Astrocyte (in vitro differentiated cells and primary cell): ENCODE measurements at places on chromosomes 16 and 17. TPM values are rescaled to one million over a fixed set of nuclear protein-coding genes. Genes with fewer than 3 reads are reported as not detected.

Gene CMTM1
- 2.7 and 6.4 TPM in 2 replicates for total RNA-seq

Gene CDH8
- total RNA-seq = 13.2 and 17.5 TPM in 2 replicates

Gene MT4
- not detected in 2 replicates for total RNA-seq

Gene CD300A
- not detected in 2 replicates for total RNA-seq

Gene ARHGAP23
- total RNA-seq = 88.5 and 118 TPM in 2 replicates

DNA sequence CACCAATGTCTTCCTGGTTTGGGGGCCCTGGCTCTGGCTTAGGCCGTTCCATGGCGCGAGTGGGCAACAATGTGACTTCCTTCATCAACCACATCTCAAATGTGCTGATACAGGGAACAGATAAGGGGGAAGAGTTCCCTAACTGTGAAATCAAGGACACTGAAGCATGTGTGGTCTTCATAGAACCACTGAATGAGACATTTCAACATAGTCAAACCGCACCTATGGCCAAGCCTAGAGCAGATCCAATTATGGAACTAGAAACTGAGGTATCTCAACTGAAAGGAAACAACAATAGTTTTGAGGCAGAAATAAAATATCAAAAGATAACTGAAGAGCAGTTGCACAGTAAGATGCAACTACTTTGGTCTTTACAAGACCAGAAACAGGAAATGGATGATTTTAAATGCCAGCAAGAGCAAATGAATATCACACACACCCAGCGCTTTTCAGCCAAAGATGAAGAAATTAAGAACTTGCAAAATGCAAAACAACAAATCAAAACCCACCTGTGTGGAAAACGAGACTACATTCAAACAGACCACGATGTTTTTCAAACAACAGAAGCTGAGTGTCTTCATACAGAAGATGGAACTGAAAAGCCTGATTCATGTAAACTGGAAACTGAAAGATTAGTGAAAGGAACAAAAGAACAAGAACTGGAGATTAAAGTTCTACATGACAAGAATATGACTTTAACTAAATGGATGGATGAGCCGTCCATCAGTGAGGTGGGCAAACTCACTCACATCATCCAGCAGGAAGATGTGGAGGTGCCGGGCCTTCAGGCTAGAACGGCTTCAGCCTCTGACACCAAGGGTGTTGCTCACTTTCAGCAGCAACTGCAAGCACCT lies 18.1 kb upstream of the LCMT1 start:
- no peak overlapping the region for H3K4me3 ChIP-seq
- H3K27ac ChIP-seq = no peak overlapping the region
- H3K27me3 ChIP-seq = peaks cover 4% of the 10 kb centered on the region

DNA sequence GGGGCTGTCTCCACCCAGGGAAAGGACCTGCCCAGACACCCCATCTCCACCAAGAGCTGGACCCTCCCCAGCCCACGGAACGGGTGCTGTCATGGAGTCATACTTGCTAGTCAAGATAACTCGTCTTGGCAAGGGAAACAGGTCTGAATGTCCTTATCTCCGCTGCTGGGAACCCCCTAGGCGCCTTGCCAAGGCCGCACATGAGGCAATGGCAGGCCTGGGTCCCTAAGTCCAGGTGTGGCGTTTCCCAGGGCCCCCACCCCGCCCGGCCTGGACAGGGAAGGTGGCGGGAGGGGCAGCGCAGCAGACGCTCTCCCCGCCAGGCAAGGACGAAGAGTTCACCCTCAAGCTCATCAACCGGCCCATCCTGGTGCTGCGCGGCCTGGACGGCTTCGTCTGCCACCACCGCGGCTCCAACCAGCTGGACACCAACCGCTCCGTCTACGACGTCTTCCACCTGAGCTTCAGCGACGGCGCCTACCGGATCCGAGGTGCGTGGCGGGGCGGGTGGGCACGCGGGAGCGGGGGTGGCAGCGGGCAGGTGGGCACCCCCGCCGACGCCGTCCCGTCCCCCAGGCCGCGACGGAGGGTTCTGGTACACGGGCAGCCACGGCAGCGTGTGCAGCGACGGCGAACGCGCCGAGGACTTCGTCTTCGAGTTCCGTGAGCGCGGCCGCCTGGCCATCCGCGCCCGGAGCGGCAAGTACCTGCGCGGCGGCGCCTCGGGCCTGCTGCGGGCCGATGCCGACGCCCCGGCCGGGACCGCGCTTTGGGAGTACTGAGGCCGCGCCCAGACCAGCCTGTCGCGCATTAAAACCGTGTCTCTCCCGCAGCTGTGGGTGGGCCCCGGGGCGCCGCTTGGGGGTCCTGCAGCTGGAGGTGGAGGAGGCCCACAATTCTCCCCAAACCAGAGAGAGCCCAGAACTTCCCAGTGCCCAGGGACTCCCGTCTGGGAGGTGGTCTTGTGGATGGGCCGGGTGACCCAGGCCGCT lies 8.4 kb downstream of the FSCN2 start:
- H3K36me3 ChIP-seq = no peaks in the 10 kb centered on the region
- peaks cover 9% of the 10 kb centered on the region for H3K27me3 ChIP-seq
- no peak overlapping the region for H3K27ac ChIP-seq
- DNase-seq = no peak

DNA sequence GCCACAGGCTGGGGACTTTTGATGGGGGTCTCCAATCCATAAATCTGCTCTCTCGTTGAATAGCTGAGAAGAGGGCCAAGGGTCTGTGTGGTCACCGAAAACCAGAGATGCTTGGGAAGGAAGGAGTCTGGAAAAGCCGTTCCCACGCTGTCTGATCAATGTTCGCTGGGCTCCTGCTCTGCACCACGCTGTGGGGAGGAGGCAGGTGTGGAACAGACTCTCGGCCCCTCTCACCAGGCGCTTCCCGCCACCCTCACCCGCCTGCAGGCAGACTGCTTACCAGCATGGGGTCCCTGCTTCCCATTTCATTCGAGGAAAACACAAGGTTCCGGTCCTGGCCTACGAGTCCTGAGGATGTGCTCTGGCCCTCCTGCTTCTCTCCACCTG lies 702 bp upstream of the ALDH3A1 start:
- no peak overlapping the region for H3K4me3 ChIP-seq
- H3K27ac ChIP-seq = no peak overlapping the region
- DNase-seq = no peak
- no peaks in the 10 kb centered on the region for H3K36me3 ChIP-seq
- H3K27me3 ChIP-seq = peaks cover 6% of the 10 kb centered on the region
- peaks cover 18% of the 10 kb centered on the region for H3K4me1 ChIP-seq

- H3K4me1 ChIP-seq = peaks cover 12% of the 10 kb centered on the region
- peak; percentile 38 for DNase-seq
- H3K36me3 ChIP-seq = no peaks in the 10 kb centered on the region
- H3K27me3 ChIP-seq = no peaks in the 10 kb centered on the region
Observed at GRCh38 chr16:2500918-2501750, 12.6 kb upstream of the ATP6V0C start.

GRCh38 chr16:12628536-12628935 lies 175.2 kb downstream of the CPPED1 start:
- no peak overlapping the region for H3K4me3 ChIP-seq
- peaks cover 3% of the 10 kb centered on the region for H3K27me3 ChIP-seq
- peak; percentile 10 for DNase-seq
- H3K36me3 ChIP-seq = no peaks in the 10 kb centered on the region
- H3K4me1 ChIP-seq = peaks cover 2% of the 10 kb centered on the region

DNA sequence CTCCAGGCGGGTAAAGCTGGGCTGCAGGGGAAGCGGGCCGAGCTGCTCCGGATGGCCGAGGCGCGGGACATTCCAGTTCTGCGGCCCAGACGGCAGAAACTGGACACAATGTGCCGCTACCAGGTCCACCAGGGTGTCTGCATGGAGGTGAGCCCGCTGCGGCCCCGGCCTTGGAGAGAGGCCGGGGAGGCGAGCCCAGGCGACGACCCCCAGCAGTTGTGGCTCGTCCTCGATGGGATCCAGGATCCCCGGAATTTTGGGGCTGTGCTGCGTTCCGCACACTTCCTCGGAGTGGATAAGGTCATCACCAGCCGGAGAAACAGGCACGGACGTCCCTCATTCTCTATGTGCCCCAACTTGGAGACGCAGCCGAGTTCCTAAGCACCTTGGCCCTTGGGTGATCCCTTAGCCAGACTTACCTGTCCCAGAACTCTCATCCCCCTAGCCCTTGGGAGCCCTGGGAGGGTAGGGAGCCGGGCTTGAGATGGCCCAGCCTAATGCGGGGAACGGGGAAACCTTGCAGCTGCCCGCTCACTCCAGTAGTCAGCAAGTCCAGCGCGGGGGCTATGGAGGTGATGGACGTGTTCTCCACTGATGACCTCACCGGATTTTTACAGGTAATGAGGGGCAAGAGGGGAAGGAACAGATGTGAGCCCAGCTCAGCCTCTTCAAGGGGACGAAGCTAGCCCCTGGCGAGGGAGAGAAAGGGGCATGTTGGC lies 806 bp downstream of the MRM1 start:
- peak overlapping the region; percentile 97 for H3K4me3 ChIP-seq
- peak overlapping the region; percentile 80 for H3K27ac ChIP-seq
- peaks cover 4% of the 10 kb centered on the region for H3K36me3 ChIP-seq
- DNase-seq = no peak
- H3K27me3 ChIP-seq = no peaks in the 10 kb centered on the region
- H3K4me1 ChIP-seq = peaks cover 20% of the 10 kb centered on the region

- H3K27ac ChIP-seq = no peak overlapping the region
- no peaks in the 10 kb centered on the region for H3K4me1 ChIP-seq
Observed at GRCh38 chr16:86215233-86215978, 294.9 kb upstream of the FOXF1 start.

- H3K4me1 ChIP-seq = peaks cover 34% of the 10 kb centered on the region
- H3K27me3 ChIP-seq = no peaks in the 10 kb centered on the region
- peak; percentile 20 for DNase-seq
- H3K4me3 ChIP-seq = peak within 1 kb of the TSS; percentile 67
Observed at GRCh38 chr17:32486701-32487472, at the start of gene CDK5R1. TSS of gene CDK5R1 (plus strand) at chr17:32486993. CDS start at chr17:32487621, 628 bp downstream.

- no peak overlapping the region for H3K27ac ChIP-seq
- no peak overlapping the region for H3K4me3 ChIP-seq
- no peaks in the 10 kb centered on the region for H3K4me1 ChIP-seq
Observed at GRCh38 chr16:20243731-20244281, 83.5 kb downstream of the GP2 start.

DNA sequence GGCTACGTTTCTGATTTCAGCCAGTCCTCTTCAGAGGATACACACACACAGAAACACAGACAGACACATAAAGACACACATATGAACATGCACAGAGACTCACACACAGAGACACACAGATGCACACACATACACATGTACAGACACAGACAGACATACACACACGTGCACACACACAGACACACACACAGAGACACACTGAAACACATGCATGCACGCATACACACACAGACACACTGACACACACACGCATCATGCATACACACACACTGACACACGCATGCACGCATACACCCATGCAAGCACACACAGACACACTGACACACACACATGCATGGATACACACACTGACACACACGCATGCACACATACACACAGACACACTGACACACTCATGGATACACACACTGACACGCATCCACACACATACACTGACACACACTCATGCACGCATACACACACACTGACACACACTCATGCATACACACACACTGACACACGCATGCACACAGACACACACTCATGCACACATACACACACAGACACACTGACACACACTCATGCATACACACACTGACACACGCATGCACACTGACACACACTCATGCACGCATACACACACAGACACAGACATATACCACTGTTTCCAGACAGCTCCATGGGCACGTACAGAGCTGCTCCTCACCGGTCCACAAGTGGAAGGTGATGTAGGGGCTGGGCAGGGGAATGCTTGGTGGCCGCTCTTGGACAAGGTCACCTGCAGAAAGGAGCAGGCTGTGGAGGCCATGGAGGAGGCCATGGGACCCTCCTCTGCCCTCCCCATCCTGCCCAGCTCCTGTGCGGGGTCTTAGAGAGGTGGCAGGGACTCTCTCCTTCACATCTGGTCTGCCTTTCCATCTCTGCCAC lies 30.1 kb upstream of the MFSD6L start:
- no peak overlapping the region for H3K4me3 ChIP-seq
- H3K27ac ChIP-seq = no peak overlapping the region
- no peaks in the 10 kb centered on the region for H3K36me3 ChIP-seq
- no peaks in the 10 kb centered on the region for H3K4me1 ChIP-seq
- peaks cover 2% of the 10 kb centered on the region for H3K27me3 ChIP-seq

DNA sequence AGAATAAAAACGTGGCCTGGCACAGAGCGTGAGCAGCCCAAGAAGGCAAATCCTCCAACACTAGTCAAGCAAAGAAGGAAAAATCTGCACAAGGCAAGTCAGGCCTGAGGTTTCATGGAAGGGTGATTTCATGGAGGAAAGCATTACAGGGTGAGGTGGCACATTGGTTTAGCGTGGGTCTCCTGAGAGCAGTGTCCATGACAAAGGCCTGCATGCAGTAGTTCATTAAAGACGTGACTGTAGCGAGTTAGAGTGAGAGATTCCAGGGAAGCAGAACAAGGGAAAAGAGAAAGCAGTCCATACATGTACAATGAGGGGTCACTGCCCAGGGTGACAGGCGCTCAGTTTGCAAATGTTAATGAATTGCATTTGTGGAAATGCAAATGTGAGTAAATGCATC lies 285.0 kb upstream of the ERCC4 start:
- no peak overlapping the region for H3K27ac ChIP-seq

DNA sequence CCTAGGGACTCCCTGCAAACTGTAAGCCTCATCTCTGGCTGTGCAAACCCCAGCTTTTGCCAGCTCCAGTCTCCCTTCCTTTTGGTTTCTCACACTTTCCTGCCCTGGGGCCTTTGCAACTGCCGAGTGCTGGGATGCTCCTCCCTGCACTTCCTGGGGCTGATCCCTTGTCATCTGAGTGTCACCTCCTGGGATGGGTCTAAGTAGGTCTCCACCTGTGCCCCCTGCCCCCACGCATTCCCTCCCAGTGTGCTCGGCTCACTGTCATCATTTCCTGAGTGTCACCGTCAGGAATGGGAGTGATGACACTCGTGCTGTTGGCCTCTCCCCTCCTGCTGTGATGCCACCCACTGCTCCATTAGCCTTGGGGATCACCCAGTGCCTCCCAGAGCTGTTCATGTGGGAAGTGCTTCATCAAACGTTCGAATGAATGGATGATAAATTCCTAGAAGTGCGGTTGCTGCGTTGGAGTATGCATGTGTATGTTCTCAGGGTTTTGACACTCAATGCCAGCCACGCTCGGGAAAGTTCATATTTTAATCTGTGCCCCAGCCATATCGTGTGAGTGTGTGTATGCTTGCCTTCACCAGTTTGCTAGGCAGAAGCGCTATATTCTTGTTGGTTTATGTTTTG lies 189.9 kb downstream of the NTN1 start:
- no peak for DNase-seq
- H3K27me3 ChIP-seq = peaks cover 4% of the 10 kb centered on the region
- H3K36me3 ChIP-seq = no peaks in the 10 kb centered on the region
- H3K4me1 ChIP-seq = no peaks in the 10 kb centered on the region
- no peak overlapping the region for H3K4me3 ChIP-seq
- H3K27ac ChIP-seq = no peak overlapping the region

DNA sequence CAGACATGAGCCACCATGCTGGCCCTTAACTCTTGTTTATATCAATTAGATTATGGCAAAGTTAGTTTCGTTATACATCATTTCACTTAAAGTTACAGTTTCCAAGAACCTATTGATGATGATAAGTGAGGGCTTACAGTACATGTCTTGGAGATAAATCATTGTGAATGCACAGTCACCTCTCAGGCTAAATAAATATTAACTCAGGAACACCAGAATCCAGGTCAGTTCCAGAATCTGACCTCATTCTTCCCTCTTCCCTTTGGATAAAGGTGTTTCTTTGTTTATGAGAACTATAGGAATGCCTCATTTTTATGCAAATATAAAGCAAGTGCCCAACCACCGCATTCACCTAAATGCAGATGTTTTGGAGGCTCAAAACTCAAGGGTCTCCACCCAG lies 48.4 kb upstream of the CRYM start:
- no peaks in the 10 kb centered on the region for H3K36me3 ChIP-seq
- H3K4me3 ChIP-seq = no peak overlapping the region
- no peaks in the 10 kb centered on the region for H3K4me1 ChIP-seq
- DNase-seq = no peak
- H3K27ac ChIP-seq = no peak overlapping the region
- H3K27me3 ChIP-seq = no peaks in the 10 kb centered on the region
